ENCODE measurements at places on chromosomes 16 and 17. TPM values are rescaled to one million over a fixed set of nuclear protein-coding genes. Genes with fewer than 3 reads are reported as not detected.

- no peak overlapping the region for H3K4me3 ChIP-seq
- H3K4me1 ChIP-seq, result no peaks in the 10 kb centered on the region
- H3K36me3 ChIP-seq, result no peaks in the 10 kb centered on the region
- no peak for DNase-seq
- H3K27ac ChIP-seq, result no peak overlapping the region
Measured at GRCh38 chr16:875182-876040, 74.9 kb upstream of the GNG13 start.

DNA sequence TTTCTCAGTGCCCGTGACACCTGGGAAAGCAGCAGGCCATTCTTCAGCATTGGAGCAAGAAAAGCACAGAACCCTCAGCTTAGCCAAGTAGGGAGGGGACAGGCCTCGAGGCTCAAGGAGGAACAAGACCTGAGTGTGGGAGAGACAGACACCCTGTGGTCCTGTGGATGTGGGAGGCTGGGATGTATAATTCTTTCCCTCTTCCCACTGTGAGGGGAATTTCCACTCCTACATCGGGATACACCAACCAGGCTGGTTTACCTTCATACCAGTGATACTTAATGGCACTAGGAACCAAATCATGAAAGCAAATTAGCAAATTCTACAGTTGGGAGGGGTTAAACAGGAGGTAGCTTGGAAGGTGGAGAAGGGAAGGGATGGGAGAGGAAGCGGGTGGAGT lies 41.7 kb downstream of the LYRM1 start:
- H3K27ac ChIP-seq, result no peak overlapping the region
- no peak for DNase-seq
- H3K27me3 ChIP-seq, result no peaks in the 10 kb centered on the region
- no peak overlapping the region for H3K4me3 ChIP-seq

GRCh38 chr17:31051506-31051905 lies 43.3 kb upstream of the NF1 start:
- H3K27me3 ChIP-seq, result peaks cover 5% of the 10 kb centered on the region
- H3K27ac ChIP-seq, result no peak overlapping the region
- no peak for DNase-seq
- no peak overlapping the region for H3K4me3 ChIP-seq

LCMT1 gene
- polyA plus RNA-seq, result 23.5 TPM

Measured in endothelial cell of umbilical vein (primary cell).